ENCODE measurements at places on chromosomes 2 and 18.
A peak's percentile ranks its signal among the peaks of the same experiment; 100 is the strongest.

- DNase-seq = no peak
Observed at GRCh38 chr2:239932881-239933735, 92.0 kb downstream of the NDUFA10 start.

DNA sequence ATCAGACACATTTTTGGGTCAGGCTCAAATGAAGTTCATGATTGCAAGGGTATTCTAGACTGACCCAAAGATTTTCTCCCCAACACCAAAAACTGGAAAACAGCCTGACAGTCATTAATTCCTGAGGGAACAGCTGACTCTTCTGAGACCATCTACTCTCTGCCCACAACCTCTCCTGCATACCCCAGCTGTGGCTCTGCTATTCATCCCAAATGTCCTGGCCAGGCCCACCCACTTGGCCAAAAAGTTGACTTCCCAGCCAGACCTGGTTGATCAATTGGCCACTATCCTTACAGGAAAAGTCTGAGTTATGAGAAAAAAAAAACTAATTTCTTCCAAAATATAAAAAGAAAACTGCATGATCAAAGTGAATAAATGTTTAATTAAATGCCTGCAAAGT, 103.8 kb upstream of the ST3GAL5 start:
- DNase-seq = no peak

GRCh38 chr2:189836644-189837043, 52.4 kb downstream of the PMS1 start:
- DNase-seq = peak; percentile 15

DNA sequence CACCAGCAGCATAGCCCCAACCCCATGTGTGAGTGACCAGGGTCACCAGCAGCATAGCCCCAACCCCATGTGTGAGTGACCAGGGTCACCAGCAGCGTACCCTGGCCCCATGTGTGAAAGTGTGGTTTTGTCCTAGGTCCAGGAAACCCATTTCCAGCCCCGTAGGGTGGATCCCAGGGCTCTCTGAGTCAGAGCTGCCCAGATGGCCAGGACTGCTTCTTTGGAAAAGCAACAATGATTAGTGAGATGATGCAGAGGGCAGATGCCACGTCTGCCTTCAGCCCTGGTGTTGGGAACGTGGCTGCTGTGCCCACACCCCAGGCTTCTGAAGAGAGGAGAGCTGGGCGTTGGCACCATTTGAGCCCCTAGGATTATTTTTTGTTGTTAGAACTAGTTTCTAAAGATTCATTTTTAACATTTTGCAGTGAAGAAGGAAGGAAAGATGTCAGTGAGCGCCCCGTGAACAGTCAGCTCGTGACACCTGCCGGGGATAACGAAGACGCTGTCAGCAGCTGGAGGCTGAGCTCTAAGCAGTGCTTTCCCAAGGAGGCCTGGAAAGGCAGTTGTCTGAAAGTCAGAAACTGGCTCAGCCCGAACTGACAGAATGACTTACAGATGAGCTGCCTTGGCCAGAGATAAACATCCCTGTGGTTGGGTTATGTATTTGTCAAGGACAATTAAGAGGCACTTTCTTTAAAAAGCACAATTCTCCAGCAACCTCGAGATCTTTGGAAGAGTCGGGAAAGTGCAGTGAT, 32.1 kb upstream of the KCNG2 start:
- no peak for DNase-seq
